ENCODE measurements at places on chromosomes 7 and 10. TPM values are rescaled to one million over a fixed set of nuclear protein-coding genes. Genes with fewer than 3 reads are reported as not detected.

- DNase-seq = no peak
These were observed 21.6 kb upstream of the FAM180A start for GRCh38 chr7:135770139-135770710.

ZNF3 gene
- 32.5 TPM for total RNA-seq

DNA sequence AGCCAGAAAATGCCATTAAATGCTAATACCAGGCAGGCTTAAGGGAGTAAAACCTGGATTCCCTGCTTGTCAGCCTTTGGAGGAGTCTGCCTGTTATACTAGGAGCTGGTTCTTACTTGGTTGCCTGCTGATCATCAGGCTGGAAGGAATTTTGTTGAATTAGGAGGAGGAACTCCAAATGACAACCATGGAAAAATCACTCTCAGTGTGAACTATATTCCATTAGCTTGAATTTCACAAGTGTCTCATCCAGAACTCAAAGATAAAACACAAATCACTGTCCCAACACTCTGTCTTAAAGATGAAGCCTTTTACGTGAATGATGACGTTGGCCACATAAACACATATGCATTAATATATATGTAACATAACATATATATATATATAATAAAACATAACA lies 238.9 kb upstream of the PLXDC2 start:
- DNase-seq = no peak

- DNase-seq = peak; percentile 39
These were observed 64.0 kb upstream of the SEMA3A start for GRCh38 chr7:84258628-84259027.
